Fibroblast of skin of left biceps (primary cell): ENCODE measurements at places on chromosomes 3 and 15.

DNA sequence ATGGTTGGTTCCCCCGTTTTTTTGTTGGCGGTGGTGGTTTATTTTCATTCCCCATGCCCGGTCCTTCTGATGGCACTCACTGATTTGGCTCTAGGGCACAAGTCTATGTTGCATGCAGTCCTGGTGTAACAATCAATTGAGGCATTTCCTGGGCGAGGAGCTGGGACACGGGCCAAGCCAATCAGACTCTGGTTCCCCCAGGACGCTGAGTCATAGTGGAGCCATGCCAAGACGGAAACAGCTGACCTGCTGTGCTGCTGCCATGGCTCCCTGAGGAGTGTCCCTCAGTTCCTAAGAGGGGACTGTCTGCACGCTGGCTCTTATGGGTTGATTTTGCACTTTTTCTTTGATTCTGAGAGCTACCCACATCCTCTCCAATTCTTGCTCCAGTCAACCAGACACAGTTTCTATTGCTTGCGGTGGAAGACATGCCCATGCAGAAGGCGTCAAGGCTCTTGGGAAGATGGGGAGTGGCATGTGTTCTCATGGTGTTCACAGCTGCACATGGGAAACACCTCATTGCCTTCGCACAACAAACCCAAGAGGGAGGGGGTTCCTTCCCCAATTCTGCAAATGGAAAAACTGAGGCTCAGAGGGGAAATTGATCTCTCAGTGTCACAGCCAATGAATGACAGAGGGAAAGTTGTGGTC, 28.3 kb upstream of the ALDH1L1 start:
- DNase-seq: peak; percentile 34

- DNase-seq: no peak
These were observed 7.7 kb upstream of the RFTN1 start for GRCh38 chr3:16520970-16521881.

GRCh38 chr15:36371509-36371908, 207.9 kb upstream of the CDIN1 start:
- DNase-seq: no peak

- DNase-seq: no peak
These were observed 4.9 kb downstream of the KLHL40 start for GRCh38 chr3:42690191-42690590.

- DNase-seq: no peak
These were observed 121.2 kb upstream of the RASGRP1 start for GRCh38 chr15:38685686-38686339.

GRCh38 chr15:70526221-70526973, 237.0 kb downstream of the UACA start:
- DNase-seq: peak; percentile 76

- peak; percentile 71 for DNase-seq
These were observed 31.9 kb upstream of the ZNF280D start for GRCh38 chr15:56765251-56765650.

DNA sequence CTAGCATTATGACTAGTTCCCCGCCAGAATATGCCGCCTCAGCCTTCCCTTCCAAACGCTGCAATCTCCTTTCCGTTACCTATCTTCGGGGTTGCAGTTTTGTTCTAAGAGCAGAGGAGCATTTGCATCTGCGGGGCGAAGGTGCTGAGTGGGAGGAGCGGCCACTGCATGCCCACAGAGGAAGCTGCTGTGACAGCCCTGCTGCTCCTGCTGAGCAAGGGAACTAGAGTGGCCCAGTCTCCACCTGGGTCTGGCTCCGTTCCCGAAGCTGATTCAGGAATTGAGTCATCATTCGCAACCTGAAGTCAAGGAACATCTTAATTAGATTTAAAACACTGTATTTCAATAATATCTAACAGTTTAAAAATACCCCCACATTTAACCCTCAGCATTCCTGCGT, 98.2 kb upstream of the TJP1 start:
- no peak for DNase-seq

DNA sequence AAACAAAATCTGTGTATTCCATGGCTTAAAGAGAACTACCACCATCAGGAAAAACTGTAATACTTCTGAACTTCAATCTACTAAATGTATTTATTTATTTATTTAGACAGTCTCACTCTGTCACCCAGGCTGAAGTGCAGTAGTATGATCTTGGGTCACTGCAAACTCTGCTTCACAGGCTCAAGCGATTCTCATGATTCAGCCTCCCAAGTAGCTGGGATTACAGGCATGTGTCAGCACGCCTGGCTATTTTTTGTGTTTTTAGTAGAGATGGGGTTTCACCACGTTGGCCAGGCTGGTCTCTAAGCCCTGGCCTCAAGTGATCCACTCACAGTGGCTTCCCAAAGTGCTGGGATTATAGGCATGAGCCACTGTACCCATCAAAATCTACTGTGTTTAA, 202.3 kb upstream of the POU1F1 start:
- no peak for DNase-seq

DNA sequence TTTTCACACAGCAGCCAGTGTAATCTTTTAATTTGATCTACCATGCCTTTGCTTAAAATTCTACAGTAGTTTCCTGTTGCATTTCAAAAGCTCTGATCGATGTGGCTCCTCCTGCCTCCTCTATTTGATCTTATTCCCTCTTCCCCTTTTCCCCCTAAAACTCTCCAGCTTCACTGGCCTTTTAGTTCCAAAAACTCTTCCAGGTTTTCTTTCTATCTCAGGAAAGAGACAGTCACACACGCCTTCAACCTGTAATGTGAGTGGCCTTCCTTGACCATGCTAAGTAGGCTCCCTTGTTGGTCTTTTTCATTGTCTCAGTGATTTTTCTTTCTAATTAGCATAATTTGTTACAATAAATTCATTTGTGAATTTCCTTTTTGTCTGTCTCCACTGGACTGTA, 985 bp downstream of the TEX9 start:
- DNase-seq: no peak

DNA sequence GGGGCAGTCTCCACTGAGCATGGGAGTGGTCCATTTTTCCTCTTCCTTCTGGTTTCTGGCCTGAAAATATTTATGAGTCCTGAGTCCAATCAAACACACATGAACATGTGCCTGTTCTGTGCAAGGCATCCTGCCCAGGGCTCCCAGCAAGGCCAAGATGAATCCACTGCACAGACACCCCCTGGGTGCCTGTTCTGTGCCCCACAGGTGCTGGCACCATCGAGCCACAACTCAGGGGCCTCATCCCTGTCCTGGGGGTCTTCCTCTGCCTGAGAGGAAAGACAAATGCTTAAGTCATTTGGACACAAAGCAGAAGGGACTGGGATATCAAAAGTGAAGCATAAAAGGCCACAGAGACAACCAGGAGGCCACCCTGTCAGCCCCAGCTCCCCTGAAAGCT, 87.4 kb upstream of the IQSEC1 start:
- no peak for DNase-seq

GRCh38 chr15:58361273-58361759, 70.5 kb upstream of the LIPC start:
- peak; percentile 96 for DNase-seq

- no peak for DNase-seq
These were observed 595.2 kb downstream of the ZIC1 start for GRCh38 chr3:148004331-148004730.

DNA sequence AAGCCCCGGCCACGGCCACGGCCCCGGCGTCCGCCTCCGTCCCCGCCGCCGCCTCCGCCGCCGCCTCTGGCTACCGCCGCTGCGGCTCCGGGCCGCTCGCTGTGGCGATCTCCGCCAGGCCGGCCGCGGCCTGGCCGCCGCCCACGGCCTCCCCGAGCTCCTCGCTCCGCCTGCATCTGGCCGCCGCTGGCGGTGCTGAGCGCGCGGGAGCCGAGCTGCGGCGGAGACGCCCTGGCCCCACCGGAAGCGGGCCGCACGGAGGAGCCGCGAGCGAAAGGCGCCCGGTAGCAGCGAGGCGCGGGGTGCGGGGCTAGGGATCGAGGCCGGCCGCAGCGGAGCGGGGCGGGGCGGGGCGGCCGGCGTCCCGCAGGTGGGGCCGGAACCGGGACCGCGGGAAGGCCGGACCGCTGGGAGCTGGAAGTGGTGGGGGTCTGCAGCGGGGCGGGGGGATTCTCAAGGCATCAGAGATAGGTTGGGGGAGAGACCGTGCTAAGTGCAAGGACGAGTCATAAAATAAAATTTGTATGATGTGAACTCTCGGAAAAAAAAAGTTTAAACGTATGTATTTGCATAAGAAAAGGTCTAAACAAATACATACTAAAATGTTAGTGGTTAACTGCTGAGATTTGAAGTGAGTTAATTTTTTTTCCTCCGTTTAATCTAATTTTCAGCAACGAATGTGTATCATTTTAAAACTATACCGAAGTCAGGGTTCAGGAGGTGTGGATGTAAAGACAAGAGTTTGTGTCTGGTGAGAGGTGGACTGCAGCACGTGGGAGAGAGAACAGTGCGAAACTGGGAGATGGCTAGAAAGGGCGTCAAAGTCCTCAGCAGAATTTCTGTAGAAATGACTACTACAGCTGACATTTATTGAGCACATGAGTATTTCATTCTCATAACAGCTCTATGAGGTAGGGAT, at the start of gene AVEN:
TSS of gene AVEN (minus strand) at position 334 of the 919 bp plus-strand sequence. CDS start at position 176, 158 bp downstream.
- no peak for DNase-seq

GRCh38 chr3:10883478-10884234, 67.6 kb downstream of the SLC6A11 start:
- no peak for DNase-seq

DNA sequence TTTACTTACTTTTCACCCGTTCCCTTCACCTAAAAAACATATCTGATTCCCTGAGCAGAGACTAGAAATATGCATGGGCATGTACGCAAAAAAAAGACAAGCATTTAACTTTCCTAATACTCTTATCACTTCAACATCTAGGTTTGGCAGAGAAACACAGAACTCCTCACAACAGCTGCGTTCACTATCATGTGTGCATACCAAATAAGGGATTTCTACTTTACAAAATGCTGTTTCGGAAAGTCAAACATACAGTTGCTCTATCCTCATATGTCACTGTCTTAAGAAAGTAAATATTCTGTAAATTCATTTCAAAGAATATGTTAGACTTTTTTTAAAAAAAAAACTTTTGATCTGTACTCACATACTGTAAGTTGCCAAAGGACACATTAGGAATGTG, 65.1 kb upstream of the CBLB start:
- no peak for DNase-seq

- DNase-seq: no peak
These were observed 1.1 kb upstream of the PYGO1 start for GRCh38 chr15:55589287-55589686.

- peak; percentile 23 for DNase-seq
These were observed 186.7 kb downstream of the NLGN1 start for GRCh38 chr3:173584093-173584837.

GRCh38 chr3:47985381-47985780, 30.8 kb downstream of the MAP4 start:
- DNase-seq: no peak

- no peak for DNase-seq
These were observed 33.5 kb downstream of the STARD9 start for GRCh38 chr15:42608752-42609488.

GRCh38 chr15:42349186-42349585, 10.1 kb upstream of the CAPN3 start:
- DNase-seq: no peak

DNA sequence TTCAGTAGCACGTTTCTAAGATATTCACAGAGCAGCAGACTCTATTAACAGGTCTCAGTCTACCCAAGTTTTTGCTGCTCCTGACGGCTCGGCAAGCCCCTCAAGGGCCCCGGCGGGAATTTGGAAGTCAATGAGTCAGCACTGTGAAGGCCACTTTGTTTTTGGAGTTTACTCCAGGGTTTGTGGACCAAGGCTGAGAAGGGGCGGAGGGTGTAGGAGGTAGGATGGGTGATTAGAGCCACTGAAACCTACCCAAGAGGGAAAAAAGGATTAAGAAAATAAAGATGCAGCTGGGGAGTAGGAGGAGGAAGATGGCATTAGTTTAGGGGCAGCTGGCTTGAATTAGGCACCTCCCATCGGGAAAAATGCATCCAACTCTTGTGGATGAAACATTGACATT, 87.6 kb downstream of the BDH1 start:
- DNase-seq: no peak

DNA sequence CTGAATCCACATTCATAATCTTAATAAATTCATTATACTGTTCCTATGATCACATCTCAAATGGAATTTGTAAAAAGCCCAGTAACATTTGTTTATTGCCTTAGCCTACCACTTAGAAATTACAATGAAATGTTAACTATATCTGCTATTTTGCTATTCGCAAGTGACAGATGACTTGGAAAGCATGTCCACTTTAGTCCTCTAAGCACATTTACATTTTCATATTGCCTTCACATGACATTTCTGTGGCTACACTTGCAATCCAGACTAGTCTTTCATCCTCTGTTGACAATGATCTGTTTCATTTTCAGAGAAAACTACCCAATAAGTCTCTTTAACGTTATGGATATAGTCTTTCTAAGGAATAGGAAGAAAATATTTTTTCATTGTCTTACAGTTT, 741.8 kb downstream of the FHIT start:
- no peak for DNase-seq

DNA sequence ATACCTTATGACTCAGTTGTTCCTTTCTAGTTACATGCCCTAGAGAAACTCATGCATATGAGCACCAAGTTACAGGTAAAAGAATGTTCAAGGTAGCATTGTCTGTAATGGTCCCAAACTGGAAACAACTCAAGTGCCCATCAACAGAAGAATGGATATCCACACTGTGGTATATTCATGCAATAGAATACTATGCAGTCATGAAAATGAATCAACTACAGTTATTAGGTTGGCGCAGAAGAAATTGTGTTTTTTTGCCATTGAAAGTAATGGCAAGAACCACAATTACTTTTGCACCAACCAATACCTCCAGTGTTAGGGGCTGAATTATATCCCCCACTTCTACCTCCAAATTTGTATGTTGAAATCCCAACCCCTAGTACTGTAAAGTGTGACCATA, 9.7 kb upstream of the RNU6-1 start:
- DNase-seq: no peak

GRCh38 chr15:61171209-61171608, 57.9 kb downstream of the RORA start:
- no peak for DNase-seq

DNA sequence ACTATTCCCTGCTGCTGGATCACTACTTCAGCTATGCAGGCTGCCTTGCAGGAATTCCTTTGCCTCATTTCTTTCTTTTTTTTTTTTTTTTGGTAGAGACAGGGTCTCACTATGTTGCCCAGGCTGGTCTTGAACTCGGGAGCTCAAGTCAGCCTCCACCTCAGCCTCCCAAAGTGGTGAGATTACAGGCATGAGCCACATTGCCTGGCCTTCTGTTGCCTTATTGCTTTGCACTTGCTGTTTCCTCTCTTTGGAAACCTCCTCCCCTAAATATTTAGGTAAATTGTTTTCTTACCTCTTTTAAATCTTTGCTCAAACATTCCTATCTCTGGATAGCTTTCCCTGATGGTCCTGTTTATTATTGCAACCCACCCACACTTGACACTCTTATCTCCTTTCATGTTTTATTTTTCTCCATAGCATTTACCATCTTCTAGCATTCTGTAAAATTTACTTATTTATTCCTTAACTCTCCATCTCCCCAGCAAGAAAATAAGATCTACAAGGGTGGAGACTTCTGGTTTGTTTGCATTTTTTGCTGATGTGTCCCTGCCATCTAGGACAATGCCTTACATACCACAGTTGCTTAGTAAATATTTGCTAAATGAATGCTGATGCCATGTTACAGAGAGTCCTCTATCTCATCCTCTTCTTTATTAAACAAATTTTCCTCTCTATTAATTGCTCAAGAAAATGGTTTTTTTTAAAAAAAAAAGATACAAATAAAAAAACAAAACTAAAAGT, 134.8 kb downstream of the P2RY1 start:
- DNase-seq: no peak

- peak; percentile 36 for DNase-seq
These were observed 17.7 kb downstream of the EEFSEC start for GRCh38 chr3:128170866-128171516.

GRCh38 chr15:85417276-85417675, 36.9 kb downstream of the AKAP13 start:
- no peak for DNase-seq

- DNase-seq: no peak
These were observed 570 bp upstream of the NEDD4 start for GRCh38 chr15:55993804-55994560.
